Endothelial cell of umbilical vein (primary cell): ENCODE measurements at places on chromosomes 4 and X. TPM values are rescaled to one million over a fixed set of nuclear protein-coding genes. Genes with fewer than 3 reads are reported as not detected.

DNA sequence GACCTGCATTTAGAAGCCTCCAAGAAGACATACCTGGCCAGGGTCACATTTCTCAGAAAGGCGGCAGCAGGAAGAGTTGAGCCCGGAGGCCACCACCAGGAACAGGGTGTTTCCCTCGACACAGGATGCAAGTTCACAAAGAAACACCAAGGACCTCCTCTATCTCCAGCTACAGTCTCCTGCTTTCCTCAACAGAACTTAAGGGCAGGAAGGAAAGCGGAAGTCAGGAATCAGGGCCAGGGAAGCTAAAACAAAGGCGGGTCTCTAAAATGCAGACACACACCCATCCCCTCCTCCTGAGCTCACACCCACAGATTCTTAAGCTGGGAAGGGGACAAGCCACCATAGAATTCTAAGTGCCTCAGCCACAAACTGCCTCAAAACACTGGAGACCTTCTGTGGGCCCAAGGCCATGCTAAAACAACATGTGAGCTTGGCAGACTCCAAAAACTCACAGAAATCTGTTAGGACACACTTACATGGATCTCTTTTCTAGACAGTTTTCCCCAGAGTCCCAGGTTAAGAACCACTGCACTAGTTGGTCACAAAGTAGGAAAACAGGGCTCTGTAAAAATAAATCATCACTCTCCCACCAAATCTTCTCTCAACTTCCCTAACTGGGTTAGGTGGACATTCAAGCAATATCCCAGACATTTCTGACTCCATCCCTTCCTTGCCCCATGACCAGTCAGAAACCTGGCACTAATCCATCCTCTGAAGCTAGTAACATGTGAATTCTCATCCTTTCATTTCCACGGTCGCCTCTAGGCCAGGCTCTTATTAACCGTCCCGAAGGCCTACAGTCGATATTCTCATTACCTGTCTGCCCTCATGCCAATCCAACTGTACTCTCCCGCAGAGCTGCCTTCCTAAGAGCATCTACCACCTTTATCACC lies 163.2 kb downstream of the APBB2 start:
- H3K27ac ChIP-seq = peak overlapping the region; percentile 49
- no peaks in the 10 kb centered on the region for H3K27me3 ChIP-seq
- DNase-seq = peak; percentile 53
- H3K4me1 ChIP-seq = peaks cover 20% of the 10 kb centered on the region
- no peak overlapping the region for H3K4me3 ChIP-seq
- H3K36me3 ChIP-seq = no peaks in the 10 kb centered on the region

DNA sequence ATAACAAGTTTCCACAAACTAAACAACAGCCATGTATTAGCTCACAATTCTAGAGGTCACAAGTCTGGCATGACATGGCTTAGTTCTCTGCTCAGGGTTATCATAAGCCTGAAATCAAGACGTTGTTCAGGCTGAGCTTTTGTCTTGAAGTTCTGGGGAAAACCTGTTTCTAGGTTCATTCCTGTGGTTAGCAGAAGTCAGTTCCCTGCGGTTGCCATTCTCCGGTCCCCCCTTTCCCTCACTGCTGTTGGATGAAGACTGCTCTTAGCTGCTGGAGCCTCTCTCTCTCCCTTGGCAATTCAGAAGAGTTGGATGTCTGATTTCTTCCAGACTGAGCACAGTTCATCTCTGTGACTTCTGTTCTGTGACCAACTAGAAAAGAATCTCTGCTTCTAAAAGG lies 962.6 kb downstream of the PCDH7 start:
- no peak overlapping the region for H3K4me3 ChIP-seq
- no peak overlapping the region for H3K27ac ChIP-seq
- DNase-seq = no peak
- no peaks in the 10 kb centered on the region for H3K4me1 ChIP-seq
- H3K36me3 ChIP-seq = no peaks in the 10 kb centered on the region
- no peaks in the 10 kb centered on the region for H3K27me3 ChIP-seq

- no peak overlapping the region for H3K27ac ChIP-seq
- DNase-seq = no peak
- no peaks in the 10 kb centered on the region for H3K27me3 ChIP-seq
- no peaks in the 10 kb centered on the region for H3K36me3 ChIP-seq
These were observed 169.7 kb downstream of the NPNT start for GRCh38 chr4:106065018-106065417.

SMIM20 gene
- 18.1 and 19.2 TPM in 2 replicates for total RNA-seq
